ENCODE measurements at places on chromosomes 3 and 15. TPM values are rescaled to one million over a fixed set of nuclear protein-coding genes. Genes with fewer than 3 reads are reported as not detected.

DNA sequence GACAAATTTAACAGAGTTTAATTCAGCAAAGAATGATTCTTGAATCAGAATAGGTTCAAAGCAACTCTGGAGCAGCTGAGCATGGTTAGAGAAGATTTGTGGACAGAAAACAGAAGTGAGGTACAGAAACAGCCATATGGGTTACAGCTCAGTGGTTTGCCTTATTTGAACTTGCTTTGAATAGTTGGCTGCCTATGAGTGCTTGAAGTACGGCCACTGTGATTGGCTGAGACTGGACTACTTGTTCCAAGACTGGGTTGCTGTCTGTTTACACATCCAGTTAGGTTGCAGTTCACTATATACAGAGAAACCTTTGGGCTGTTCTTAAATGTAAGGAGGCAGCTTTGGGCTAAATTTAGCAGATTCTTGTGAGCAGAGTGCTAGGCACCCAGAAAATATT is 79.4 kb upstream of the CADPS start:
- DNase-seq, result no peak

- DNase-seq, result no peak
Measured at GRCh38 chr3:3356846-3357245, 177.4 kb upstream of the CRBN start.

GRCh38 chr3:56154297-56154696 is 314.0 kb downstream of the ERC2 start:
- DNase-seq, result no peak

- DNase-seq, result no peak
Measured at GRCh38 chr15:80773122-80773551, 6.0 kb upstream of the CEMIP start.

The NRROS gene
- total RNA-seq, result 0.95 TPM

- DNase-seq, result no peak
Measured at GRCh38 chr15:28093752-28094535, 5.2 kb downstream of the OCA2 start.

DNA sequence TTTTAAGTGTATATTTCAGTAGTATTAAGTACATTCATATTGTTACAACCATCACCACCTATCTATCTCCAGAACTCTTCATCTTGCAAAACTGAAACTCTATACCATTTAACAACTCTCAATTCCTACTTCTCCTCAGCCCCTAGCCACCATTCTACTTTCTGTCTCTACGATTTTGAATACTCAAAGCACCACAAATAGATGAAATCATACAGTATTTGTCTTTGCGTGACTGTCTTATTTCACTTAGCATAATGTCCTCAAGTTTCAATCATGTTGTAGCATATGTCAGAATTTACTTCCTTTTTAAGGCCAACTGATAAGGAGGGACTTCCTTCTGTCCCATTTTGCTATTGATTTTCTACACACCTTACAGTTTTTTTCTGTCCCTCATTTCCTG is 593.3 kb downstream of the FHIT start:
- no peak for DNase-seq

The MUSTN1 gene
- total RNA-seq, result 3.2 TPM

The DUOXA1 gene
- 178 TPM for total RNA-seq

The LRRC49 gene
- 3.3 TPM for total RNA-seq

The RTP1 gene
- total RNA-seq, result not detected

The ACAP2 gene
- 53.2 TPM for total RNA-seq

The GPR160 gene
- 2.8 TPM for total RNA-seq

DNA sequence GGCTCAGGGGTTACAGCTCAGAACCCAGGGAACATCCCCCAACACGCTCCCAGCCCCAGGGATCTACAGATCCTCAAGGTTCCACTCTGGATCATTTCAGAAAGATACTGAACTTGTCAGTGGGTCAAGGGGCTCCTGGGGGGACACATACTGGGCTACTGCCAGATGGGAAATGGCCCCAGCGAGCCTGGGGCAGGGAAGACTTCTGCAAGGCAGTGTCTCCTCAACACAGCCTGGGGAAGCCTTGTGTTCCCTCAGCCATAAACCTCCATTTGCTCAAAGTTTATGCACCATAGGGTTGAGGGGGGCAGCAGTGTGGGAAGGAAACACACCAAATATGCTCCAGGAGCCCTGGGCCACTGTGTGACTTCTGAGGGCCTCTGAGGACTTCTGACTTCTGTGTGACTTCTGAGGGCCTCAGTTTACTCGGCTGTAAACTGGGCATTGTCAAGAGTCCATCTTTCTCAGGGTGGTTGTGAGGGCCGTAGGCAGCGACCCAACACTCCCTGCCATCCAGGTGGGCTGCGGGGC is 58.4 kb downstream of the IQSEC1 start:
- DNase-seq, result no peak

All from suprapubic skin (tissue), 4 donors.